ENCODE measurements at places on chromosomes 16 and 17. TPM values are rescaled to one million over a fixed set of nuclear protein-coding genes. Genes with fewer than 3 reads are reported as not detected.

Gene EEF2KMT
- 2.0 TPM for total RNA-seq

DNA sequence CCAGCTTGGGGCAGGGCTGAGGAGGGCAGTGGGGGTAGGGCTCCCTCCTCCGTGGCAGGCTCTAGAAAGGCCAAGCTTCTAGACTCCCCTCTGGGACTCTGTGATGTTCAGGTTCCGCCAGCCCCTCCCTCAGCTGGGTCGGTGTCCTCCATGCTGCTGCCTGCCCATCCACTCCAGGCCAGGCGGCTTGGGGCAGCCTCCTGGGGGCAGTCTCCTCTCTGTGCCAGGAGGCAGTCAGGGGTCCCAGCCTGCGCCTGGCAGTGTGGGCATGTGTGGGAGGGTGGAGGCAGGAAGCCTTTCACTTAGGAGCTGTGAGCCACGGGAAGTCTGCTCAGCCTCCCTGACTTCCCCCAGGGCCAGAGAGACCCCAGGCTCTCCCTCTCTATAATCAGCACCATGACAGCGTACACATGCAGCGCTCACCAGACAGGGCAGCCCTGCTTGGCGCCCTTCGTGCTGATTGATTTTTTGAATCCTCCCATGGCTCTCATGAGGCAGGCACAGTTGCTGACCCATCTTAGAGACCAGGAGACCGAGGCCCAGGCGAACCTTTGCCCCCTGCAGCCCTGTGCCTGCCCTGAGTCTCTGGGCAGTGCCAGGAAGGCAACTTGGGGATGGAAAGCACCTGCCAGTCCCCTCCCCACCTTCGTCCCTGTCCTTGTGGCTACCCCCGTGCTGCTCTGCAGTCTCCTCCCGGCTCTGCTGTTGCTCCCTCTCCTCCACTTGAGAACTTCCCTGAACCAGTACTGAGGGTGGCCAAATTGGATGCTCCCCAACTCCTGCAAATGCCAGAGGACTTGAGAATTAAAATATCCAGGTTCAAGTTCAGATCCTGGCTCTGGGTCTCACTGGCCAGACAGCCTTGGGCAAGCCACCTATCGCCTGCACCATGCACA lies 234.7 kb upstream of the GSE1 start:
- DNase-seq = no peak

GRCh38 chr16:4330277-4330874 lies 14.5 kb downstream of the GLIS2 start:
- DNase-seq = peak; percentile 87

GRCh38 chr17:63817736-63818385 lies 9.4 kb upstream of the PSMC5 start:
- no peak for DNase-seq

GRCh38 chr16:74052016-74052415 lies 244.6 kb upstream of the PSMD7 start:
- DNase-seq = no peak

DNA sequence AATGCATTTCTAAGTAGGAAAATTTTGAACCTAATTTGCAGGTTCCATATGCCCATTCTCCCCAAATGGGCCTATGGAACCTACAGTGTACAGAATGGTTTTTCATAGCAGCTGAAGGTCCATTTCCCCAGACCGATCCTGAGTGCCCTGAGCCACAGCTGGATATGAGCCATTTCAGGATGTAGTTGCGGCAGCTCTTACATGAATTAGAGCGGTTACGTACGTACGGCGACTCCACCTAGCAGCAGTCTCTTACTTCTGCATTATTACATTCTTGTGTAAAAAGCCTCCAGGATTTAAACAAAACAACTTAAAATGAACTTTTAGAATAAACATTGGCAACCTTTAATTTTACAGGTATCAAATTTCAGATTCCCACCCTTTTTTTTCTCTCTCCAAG lies 225.3 kb downstream of the SNX29 start:
- DNase-seq = no peak

DNA sequence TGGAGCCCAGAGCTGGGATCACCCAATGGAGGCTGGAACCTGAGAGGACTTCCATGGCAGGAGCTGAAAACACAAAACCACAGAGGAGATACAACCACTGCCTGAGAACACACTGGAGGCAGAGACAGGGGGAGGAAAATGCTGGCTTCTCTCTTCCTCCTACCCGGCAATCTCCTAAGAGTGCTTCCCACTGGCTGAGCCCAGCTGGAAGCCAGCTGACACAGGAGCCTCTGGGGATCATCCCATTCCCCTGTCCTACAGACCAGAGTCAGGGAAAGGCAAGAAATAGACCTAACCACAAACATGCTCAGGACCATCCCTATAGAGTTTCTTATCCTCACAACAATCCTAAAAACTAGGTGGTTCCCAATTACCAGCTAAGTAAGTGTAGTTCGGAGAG lies 112.4 kb upstream of the CDH5 start:
- DNase-seq = no peak

GRCh38 chr16:84741340-84741830 lies 41.6 kb downstream of the USP10 start:
- no peak for DNase-seq

Gene MRPS7
- total RNA-seq = 13.7 TPM

DNA sequence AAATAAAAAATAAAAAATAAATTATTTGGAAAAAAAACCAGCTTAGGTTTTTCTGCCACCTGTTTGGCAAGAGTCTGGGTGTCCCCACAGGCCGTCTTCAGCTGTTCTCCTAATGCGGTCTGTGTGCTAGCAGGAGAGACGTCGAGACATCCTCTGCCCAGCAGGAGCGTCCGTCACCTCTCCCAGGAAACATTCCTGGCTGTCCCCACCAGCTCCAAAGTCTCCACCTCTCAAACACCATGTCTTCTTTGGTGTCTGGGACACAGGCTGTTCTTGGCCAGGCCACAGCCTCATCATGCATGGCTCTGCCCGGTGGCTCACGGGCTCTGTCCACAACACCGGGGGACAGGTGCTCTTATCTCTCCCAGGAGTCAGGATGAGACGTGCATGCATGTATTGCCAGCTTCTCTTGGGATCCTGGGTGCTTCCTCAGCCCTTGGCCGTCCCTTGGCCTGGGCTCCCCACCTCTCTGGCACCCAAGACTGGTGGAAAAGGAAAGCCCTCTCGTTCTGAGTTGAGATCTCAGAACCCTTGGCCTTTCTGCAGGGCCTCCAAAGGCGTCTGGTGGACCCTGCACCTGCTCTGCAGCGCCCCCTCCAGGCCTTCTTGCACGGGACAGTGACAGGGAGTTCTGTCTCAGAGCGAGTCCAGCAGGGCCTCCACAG lies 84.9 kb upstream of the CBX4 start:
- DNase-seq = no peak

DNA sequence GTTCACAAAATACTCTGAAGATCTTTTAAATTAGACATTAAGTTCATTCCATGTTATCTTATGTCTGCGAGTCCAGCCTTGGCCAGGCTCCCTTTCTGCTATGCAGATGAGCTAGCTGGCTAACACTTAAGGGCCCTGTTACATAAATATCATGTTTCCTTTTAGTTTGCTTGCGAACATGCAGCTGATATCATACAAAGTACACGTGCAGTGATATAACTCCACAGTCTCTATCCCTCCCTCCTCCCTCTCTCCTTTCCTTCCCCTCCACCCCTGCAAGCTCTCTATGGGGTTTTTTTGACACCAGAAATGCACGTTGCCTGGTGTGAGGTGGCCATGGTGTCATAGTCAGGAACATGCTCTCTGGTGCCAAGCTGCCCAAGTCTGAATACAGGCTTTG lies 46.1 kb downstream of the ARHGAP17 start:
- no peak for DNase-seq

Data from body of pancreas (tissue), 4 donors.